Uterus (tissue), 4 donors: ENCODE measurements at places on chromosomes 1 and 21. TPM values are rescaled to one million over a fixed set of nuclear protein-coding genes. Genes with fewer than 3 reads are reported as not detected.

The SEMA4A gene
- 8.2 TPM for total RNA-seq

The CAMK1G gene
- total RNA-seq, result 5.6 TPM

The GFI1 gene
- total RNA-seq, result 0.26 TPM

The RBP7 gene
- total RNA-seq, result 47.1 TPM

The CRYBG2 gene
- total RNA-seq, result not detected

The PADI2 gene
- 2.8 TPM for total RNA-seq

The MYBPHL gene
- total RNA-seq, result not detected

The ADAM30 gene
- total RNA-seq, result not detected

The EPHA2 gene
- total RNA-seq, result 24.8 TPM

The LCE2C gene
- total RNA-seq, result not detected

The OXCT2 gene
- not detected for total RNA-seq

The MAEL gene
- total RNA-seq, result not detected

The FMO2 gene
- total RNA-seq, result 1.9 TPM

The KRTAP21-1 gene
- not detected for total RNA-seq

The LCE1D gene
- not detected for total RNA-seq

The CD48 gene
- 3.7 TPM for total RNA-seq

The GSTM1 gene
- total RNA-seq, result 9.4 TPM

The A3GALT2 gene
- total RNA-seq, result not detected

The ZNF670 gene
- total RNA-seq, result 9.2 TPM

The ABCG1 gene
- total RNA-seq, result 22.6 TPM

The OR10J1 gene
- not detected for total RNA-seq

The BEND5 gene
- total RNA-seq, result 9.7 TPM

The TFB2M gene
- 3.5 TPM for total RNA-seq

The TCEA3 gene
- 34.1 TPM for total RNA-seq

The UMODL1 gene
- not detected for total RNA-seq

The BRINP2 gene
- total RNA-seq, result 5.7 TPM

The TMPRSS2 gene
- total RNA-seq, result not detected

The FMO4 gene
- total RNA-seq, result not detected

The AJAP1 gene
- 0.97 TPM for total RNA-seq

The HIVEP3 gene
- total RNA-seq, result 7.6 TPM

The C2CD2 gene
- 26.0 TPM for total RNA-seq

The PTGFR gene
- total RNA-seq, result 64.0 TPM

The DCDC2B gene
- total RNA-seq, result 0.26 TPM

The TFF1 gene
- not detected for total RNA-seq

The HEYL gene
- 9.9 TPM for total RNA-seq

The SYTL1 gene
- not detected for total RNA-seq

The ZNF281 gene
- 17.4 TPM for total RNA-seq

The KPRP gene
- not detected for total RNA-seq

The TRIM46 gene
- 3.5 TPM for total RNA-seq

The LRRC53 gene
- 0.21 TPM for total RNA-seq

The IL20 gene
- total RNA-seq, result not detected

The SMIM1 gene
- total RNA-seq, result not detected

The UTP25 gene
- total RNA-seq, result 10.2 TPM

The IFI6 gene
- total RNA-seq, result 103 TPM

The CLCNKB gene
- total RNA-seq, result not detected

The NTMT2 gene
- not detected for total RNA-seq

The LAD1 gene
- total RNA-seq, result 0.29 TPM

The KMO gene
- total RNA-seq, result 8.7 TPM
